HCT116 (cell line): ENCODE measurements at places on chromosomes 7 and 10. TPM values are rescaled to one million over a fixed set of nuclear protein-coding genes. Genes with fewer than 3 reads are reported as not detected.

CAMK2B gene
- 0.34 TPM for total RNA-seq

WDFY4 gene
- total RNA-seq, result 0.22 TPM

TFR2 gene
- 11.8 TPM for total RNA-seq

SLC16A12 gene
- not detected for total RNA-seq

PITRM1 gene
- 59.5 TPM for total RNA-seq

TSPAN33 gene
- 22.2 TPM for total RNA-seq

MRLN gene
- total RNA-seq, result not detected

COL1A2 gene
- total RNA-seq, result 3.0 TPM

CYP2C19 gene
- total RNA-seq, result not detected

RBP3 gene
- not detected for total RNA-seq
